HTR-8/SVneo (cell line): ENCODE measurements at places on chromosomes 6 and 20.

DNA sequence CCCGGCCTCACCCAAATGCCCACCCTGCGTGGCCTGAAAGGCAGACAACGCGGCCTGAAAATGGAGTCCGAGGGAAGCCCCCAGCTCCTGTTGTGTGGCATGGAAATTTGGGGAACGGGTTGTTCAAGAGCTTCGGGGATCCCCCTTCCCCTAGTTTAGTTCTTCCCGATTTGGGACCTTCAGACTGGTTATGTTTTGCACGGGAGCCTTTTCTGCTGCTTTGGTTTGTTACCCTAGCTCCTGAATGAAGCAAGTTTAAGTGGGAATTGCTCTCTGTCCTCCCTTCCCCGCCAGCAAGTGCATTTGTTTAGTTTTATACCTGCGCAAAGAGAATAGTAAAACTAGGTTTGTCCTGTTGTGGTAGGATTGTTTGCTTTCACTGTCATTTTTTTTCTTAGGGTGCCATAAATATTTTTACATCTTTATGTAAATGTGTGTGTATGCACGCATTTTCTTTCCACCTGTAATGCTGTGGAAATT is 604 bp downstream of the SH3BGRL2 start:
- no peak for DNase-seq

- no peak for DNase-seq
These were observed 14.9 kb upstream of the CBFA2T2 start for GRCh38 chr20:33474963-33475362.

DNA sequence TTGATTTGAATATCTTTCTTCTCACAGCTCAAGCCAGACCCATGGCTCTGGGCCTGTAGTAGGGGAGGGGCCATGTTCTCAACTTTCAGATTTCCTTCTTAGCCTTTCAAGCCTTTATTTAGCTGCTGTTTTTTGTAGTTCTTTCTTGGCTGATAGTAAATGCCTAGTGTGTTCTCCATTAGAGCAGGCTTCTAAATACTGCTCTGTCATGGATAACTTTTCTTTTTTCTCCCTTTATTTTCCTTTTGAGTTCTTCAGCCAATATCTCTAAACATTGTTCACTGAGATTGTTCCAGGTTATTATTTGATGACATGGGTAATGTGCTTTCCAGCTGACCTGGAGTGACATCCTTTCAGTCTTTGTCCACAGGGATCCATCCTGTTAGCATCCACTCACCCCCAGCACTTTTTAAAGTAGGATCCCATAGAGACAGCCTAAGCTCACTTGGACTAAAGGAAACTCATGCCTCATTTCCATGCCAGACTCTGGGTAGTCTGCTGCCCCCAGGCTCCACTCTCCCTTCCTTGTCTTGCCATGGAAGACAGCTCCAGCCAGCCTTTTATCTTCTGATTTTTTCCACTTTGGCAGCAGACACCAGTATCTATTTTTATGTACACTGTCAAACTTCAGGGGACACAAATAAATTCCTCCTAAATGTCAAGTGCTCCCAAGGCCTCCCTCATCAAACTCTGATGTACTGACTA is 645.6 kb downstream of the RNF144B start:
- DNase-seq: no peak

GRCh38 chr6:68653074-68653705 is 18.1 kb downstream of the ADGRB3 start:
- no peak for DNase-seq
